ENCODE measurements at places on chromosomes 2 and 18. TPM values are rescaled to one million over a fixed set of nuclear protein-coding genes. Genes with fewer than 3 reads are reported as not detected.

Gene GKN1
- total RNA-seq, result 7,706 TPM

Gene HOXD13
- not detected for total RNA-seq

Gene TMEM200C
- not detected for total RNA-seq

Gene G6PC2
- total RNA-seq, result not detected

Gene R3HDM1
- total RNA-seq, result 19.7 TPM

Gene HOXD9
- total RNA-seq, result not detected

Gene LCLAT1
- total RNA-seq, result 7.5 TPM

Gene PLEKHH2
- total RNA-seq, result 8.5 TPM

DNA sequence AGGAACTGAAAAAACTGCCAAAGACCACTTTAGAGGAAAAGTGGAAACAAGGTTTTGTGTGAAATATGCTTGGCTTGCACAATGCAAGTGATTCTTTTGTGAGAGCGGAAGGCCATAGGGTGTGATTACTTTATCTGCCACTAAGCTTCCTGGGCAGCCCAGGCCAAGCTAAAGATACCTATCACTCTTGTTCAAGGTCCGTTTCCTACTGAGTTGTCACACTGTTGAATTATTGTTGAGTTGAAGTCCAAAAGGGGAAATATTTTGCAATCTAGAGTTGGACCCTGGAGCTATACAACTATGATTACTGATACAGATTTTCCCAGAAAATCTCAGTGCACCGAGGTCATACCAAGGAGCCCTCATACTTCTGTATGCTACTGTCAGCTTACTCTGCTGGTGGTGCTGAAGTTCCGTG, 72.7 kb upstream of the CTAGE1 start:
- H3K4me1 ChIP-seq, result peaks cover 10% of the 10 kb centered on the region
- H3K36me3 ChIP-seq, result no peaks in the 10 kb centered on the region
- H3K27me3 ChIP-seq, result no peaks in the 10 kb centered on the region
- peak; percentile 34 for DNase-seq

GRCh38 chr18:40868110-40868858, 1086.8 kb upstream of the PIK3C3 start:
- no peaks in the 10 kb centered on the region for H3K36me3 ChIP-seq
- DNase-seq, result no peak
- H3K4me1 ChIP-seq, result no peaks in the 10 kb centered on the region
- no peak overlapping the region for H3K27ac ChIP-seq
- H3K4me3 ChIP-seq, result no peak overlapping the region
- no peaks in the 10 kb centered on the region for H3K27me3 ChIP-seq

GRCh38 chr2:191166111-191166755, 15.4 kb upstream of the STAT4 start:
- no peaks in the 10 kb centered on the region for H3K27me3 ChIP-seq
- H3K4me3 ChIP-seq, result no peak overlapping the region
- peaks cover 24% of the 10 kb centered on the region for H3K4me1 ChIP-seq
- no peaks in the 10 kb centered on the region for H3K36me3 ChIP-seq
- H3K27ac ChIP-seq, result no peak overlapping the region

DNA sequence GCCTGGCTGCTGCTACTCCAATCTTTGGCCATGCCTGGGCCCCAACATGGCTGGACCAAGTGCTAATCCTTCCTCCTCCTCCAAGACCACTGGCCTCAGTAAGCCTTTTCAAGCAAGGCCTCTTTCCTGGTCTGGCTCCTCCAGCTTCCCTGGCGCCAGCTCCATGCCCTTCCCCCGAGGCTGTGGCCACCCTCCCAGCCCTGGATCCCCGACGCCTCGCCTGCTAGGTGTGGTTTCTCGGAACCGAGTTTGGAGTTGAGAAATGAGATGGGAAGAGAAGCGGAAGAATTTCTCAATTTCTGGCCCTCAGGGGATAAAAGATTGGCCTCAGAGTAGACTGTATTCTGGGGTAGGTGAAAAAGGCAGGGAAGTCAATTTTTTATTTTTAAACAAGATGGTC, 46.4 kb downstream of the ADCY3 start:
- H3K4me3 ChIP-seq, result no peak overlapping the region
- peaks cover 7% of the 10 kb centered on the region for H3K4me1 ChIP-seq
- peaks cover 6% of the 10 kb centered on the region for H3K36me3 ChIP-seq
- no peak for DNase-seq
- no peaks in the 10 kb centered on the region for H3K27me3 ChIP-seq

GRCh38 chr18:51029378-51029693, 677 bp upstream of the SMAD4 start:
- no peaks in the 10 kb centered on the region for H3K36me3 ChIP-seq
- peak overlapping the region; percentile 100 for H3K27ac ChIP-seq
- H3K4me1 ChIP-seq, result peaks cover 39% of the 10 kb centered on the region

- no peak overlapping the region for H3K27ac ChIP-seq
- no peaks in the 10 kb centered on the region for H3K4me1 ChIP-seq
- H3K27me3 ChIP-seq, result no peaks in the 10 kb centered on the region
- DNase-seq, result no peak
- H3K4me3 ChIP-seq, result no peak overlapping the region
Measured at GRCh38 chr18:51076503-51076902, 46.5 kb downstream of the SMAD4 start.

DNA sequence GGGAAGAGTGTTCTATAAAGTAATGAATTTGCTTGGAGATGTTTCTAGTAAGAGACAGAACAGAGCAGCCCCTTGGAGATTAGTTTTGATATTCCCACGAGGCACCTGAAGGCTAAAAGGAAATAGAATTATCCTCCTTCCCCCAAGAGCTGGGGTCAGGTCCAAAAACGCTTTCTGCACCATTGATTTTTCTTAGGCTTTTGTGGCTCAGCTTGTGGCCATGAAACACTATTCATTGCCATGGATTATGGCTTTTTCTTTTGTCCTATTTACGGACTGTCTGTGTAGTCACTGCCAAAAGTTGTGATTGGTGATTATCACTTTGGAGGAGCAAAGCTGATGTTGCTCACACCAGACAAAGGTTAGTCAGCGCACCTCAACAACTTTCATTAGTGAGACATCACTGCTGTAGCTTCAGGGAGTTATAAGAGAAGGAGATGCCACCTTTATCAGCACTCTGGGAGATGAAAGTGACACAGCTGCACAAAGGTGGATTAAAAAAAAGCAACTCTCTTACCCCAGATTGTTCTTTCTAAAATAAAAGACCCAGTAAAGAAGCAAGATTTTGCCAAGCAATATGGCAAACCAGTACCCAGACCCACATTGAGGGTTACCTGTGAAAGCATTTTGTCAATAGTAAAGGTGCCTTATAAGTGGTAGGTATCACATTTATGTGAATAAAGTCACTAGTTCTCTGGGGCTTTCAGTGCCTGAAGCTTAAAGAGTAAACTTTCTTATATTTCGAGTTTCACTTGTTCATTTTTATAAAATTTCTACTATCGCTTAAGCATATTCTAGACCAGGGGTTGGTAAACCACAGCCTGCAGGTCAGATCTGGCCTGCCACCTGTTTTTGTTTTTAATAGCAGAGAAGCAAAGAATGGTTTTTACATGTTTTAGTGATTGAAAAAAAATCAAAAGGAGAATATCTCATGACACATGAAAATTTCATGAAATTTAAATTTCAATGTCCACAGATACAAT, 10.6 kb downstream of the CXCR4 start:
- no peak overlapping the region for H3K27ac ChIP-seq
- no peaks in the 10 kb centered on the region for H3K36me3 ChIP-seq
- H3K27me3 ChIP-seq, result no peaks in the 10 kb centered on the region

GRCh38 chr2:101014264-101014857, 12.3 kb downstream of the RPL31 start:
- DNase-seq, result no peak
- no peak overlapping the region for H3K27ac ChIP-seq
- H3K27me3 ChIP-seq, result no peaks in the 10 kb centered on the region
- no peaks in the 10 kb centered on the region for H3K4me1 ChIP-seq

DNA sequence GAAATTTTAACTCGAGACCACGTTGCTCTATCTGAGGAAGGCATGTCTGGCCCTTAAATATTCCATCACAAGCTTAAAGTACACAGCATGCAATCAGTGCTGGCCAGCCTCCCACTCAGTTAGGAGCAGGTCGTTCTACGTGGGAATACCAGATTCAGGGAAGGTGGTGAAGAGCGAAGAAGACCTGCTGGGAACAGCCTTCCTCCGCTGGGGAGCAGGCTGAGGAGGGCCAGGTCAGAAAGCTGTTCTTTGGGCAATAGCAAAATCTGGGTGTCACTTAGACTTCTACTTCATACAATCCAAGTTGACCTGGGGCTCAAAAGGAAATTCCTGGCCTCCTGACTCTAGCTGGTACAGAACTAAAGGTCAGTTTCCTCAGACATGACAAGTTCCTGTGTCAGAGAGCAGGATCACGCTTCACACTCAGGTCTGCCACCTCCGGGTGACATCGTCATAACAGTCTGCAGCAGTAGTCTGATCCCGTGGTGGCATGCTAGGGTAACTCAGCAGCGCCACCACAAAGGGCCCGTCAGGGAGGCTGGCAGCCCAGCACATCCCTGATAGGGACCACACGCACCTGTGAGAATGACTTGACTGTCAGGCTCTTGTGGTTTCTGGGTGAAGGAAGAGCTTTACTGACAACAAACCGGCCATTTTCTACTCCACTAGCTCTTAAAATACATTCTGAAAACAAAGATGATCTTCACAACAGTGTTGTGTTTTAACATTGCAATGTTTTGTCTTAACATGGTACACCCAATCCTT, 35.2 kb upstream of the NAPG start:
- no peaks in the 10 kb centered on the region for H3K27me3 ChIP-seq
- H3K27ac ChIP-seq, result no peak overlapping the region
- H3K36me3 ChIP-seq, result peaks cover 32% of the 10 kb centered on the region
- no peak overlapping the region for H3K4me3 ChIP-seq
- peaks cover 6% of the 10 kb centered on the region for H3K4me1 ChIP-seq

DNA sequence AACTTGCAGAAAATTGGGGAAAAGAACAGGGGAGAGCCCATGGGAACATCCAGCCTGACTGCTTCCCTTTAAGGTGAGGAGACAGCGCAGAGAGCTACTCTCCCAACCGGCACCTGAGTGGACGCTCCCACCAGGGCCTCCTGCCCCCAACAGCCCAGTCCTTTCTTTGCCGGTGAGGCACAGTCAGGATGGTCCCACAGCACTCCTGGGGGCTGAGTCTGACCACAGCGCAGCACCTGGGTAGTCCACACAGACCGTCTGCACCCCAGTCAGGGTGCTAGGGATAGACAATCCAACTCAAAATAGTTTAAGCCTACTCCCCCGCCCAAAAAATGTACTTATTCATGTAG, 74.5 kb downstream of the MEX3C start:
- H3K36me3 ChIP-seq, result no peaks in the 10 kb centered on the region
- H3K4me1 ChIP-seq, result no peaks in the 10 kb centered on the region
- H3K4me3 ChIP-seq, result no peak overlapping the region
- H3K27ac ChIP-seq, result no peak overlapping the region
